ENCODE measurements at places on chromosomes 6 and 20.
A peak's percentile ranks its signal among the peaks of the same experiment; 100 is the strongest.

DNA sequence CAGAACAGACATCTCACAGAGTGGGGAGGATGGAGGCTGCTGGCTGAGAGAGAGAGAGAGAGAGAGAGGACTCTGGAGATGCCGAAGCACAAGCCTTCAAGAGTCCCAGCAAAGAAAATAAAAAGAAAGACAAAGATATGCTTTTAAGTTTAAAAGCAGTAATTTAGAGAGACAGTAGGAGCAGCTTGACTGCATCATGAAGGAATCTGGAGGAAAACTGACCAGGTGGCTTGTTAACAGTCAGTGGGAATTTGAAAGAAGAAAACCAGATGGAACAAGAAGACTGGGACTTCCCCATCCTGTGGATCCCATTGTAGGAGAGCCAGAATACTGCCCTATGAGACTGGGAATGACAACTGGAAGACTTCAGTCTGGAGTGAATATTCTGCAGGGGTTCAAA lies 46.3 kb upstream of the PLN start:
- no peak for DNase-seq

DNA sequence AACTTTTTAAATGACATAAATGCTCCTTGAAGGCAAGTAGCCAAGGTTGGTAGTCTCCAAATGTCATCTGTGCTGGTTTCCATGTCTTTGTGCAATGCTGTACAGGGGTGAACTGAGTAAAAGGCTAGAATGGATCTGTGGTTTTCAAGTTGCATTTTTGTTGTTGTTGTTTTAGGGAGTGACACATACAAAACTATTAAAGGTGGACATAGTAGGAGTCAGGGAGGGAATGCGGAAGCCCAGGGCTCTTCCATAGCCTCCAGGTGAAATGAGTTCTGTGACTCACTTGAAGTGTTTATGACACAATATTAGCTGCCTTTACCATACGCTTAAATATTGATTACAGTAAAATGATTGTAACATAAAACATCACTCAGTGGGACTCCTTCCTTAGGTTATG lies 22.5 kb upstream of the QKI start:
- no peak for DNase-seq

- no peak for DNase-seq
Observed at GRCh38 chr20:53100476-53100911, 128.3 kb downstream of the TSHZ2 start.

- no peak for DNase-seq
Observed at GRCh38 chr6:110491644-110492317, 15.4 kb upstream of the SLC22A16 start.

- DNase-seq: no peak
Observed at GRCh38 chr20:17655865-17656479, 26.1 kb downstream of the RRBP1 start.

DNA sequence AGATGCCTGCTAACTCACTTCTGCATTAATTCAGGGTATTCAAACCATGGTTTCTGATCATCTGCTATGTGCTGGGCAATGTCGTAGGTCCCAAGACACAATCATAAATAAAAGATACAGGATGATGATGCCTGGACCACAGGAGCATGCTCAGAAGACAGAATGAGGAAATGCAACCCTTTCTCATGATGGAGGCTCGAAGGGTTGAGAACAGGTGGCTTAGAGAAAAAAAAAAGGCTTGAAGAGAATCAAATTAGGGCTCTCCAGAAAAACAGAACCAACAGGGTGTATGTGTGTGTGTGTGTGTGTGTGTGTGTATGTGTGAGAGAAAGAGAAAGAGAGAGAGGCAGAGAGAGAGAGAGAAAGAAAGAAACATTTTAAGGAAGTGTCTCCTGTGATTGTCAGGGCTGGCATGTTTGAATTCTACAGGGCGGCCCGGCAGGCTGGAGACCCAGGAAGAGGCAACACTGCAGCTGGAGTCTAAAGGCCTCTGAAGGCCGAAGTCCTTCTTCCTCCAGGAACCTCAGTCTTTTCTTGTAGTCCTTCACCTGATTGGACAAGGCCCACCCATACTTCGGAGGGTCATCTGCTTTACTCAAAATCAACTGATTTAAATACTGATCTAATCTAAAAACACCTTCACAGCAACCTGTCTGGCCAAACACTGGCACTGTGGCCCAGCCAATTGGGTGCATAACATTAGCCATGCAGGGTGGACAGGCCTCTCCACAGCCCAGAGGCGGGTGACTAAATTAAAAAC lies 143.8 kb downstream of the ERMARD start:
- DNase-seq: no peak

DNA sequence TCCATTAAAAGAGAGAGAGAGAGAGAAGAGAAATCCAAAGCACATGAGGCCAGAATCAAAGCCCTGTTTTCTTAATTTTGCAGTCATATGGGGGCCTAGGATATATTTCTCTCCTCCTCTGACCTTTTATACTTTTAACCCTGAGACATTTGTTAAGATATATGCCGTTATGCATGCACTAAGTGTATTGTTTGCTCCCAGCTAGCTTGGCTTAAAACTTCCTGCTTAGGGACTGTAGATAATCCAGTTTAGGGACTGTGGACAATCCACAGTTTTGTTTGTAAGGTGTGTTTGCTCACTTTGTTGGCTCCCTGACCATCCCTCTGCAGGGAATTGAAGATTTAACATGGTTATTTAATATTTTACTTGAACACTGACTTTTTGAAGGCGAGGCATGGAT lies 166.3 kb upstream of the TSHZ2 start:
- no peak for DNase-seq

DNA sequence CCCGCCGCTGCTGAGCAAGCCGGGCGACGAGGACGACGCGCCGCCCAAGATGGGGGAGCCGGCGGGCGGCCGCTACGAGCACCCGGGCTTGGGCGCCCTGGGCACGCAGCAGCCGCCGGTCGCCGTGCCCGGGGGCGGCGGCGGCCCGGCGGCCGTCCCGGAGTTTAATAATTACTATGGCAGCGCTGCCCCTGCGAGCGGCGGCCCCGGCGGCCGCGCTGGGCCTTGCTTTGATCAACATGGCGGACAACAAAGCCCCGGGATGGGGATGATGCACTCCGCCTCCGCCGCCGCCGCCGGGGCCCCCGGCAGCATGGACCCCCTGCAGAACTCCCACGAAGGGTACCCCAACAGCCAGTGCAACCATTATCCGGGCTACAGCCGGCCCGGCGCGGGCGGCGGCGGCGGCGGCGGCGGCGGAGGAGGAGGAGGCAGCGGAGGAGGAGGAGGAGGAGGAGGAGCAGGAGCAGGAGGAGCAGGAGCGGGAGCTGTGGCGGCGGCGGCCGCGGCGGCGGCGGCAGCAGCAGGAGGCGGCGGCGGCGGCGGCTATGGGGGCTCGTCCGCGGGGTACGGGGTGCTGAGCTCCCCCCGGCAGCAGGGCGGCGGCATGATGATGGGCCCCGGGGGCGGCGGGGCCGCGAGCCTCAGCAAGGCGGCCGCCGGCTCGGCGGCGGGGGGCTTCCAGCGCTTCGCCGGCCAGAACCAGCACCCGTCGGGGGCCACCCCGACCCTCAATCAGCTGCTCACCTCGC lies 1.5 kb downstream of the ARID1B start:
- peak; percentile 27 for DNase-seq

GRCh38 chr20:35912881-35913280 lies 41.4 kb downstream of the SCAND1 start:
- no peak for DNase-seq

- no peak for DNase-seq
Observed at GRCh38 chr20:25223179-25223661, 24.7 kb upstream of the PYGB start.

DNA sequence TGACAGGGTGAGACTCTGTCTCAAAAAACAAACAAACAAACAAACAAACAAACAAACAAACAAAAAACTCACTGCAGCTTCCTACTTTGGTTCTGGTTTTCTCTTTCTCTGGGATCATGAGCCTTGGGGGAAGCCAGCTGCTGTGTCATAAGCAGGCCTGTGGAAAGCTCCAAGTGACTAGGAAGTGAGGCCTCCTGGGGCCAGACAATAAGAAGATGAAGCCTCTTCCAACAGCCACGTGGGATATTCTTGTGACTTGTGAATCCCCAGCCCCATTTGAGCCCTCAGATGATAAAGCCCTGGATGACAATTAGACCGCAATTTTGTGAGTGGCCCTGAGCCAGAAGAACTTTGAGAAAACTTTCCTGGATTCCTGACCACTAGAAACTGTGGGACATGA lies 11.4 kb downstream of the HLA-A start:
- DNase-seq: no peak

DNA sequence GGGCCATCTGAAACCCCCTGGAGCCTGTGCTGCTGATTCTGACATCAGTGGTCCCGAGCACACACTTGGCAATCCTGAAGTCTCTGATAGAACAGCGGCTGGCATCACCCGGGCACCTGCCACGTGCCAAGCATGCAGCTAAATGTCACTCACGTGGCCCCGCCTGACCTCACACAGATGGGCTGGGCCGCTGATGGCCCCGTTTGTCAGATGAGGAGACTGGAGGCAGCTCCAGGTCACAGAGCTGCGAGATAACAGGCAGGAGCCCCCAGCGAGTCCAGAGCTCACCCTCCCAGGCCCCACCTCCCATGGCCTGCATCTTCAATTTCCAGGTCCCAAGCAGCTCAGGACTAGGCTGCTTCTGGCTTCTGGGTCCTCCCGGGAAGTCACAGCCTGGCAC lies 67.2 kb downstream of the YTHDF1 start:
- no peak for DNase-seq
